ENCODE measurements at places on chromosomes 5 and 9.

DNA sequence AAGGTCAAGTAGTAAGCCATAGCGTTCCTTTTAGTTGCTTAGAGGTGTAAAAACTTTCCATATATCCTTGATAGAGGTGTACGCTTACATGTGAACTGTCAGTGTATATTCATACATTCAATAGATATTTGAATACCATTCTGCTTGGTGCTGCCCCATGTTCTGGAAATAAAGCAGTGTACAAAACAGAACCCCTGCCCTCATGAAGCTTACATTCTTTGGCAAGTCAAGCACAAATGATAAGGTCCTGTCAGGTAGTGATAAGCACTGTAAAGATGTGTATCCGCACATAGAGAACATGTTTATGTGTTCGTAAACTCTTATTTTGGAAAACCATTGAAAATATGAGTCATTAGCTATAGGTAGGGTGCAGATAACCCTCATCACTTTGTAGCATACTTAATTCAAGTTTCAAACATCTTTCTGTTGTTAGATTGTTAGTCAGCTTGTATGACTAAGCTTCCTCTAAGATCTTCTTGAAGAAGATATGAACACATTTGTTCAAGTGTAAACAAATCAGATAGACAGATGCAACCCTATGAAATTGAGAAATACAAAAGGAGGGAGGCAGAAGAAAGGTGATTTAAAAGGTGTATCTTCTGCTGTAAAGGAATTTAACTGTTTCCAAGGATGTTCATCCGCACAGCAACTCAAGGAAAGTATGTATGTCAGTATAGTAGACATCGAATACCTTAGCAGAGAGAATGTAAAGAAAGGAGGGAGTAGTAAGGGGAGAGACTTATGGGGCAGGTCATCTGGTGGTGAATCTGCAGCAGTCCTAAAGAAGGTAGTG lies 1.6 kb downstream of the GTF3C4 start:
- DNase-seq: no peak

GRCh38 chr5:125525356-125525755 lies 778.9 kb upstream of the ZNF608 start:
- no peak for DNase-seq

DNA sequence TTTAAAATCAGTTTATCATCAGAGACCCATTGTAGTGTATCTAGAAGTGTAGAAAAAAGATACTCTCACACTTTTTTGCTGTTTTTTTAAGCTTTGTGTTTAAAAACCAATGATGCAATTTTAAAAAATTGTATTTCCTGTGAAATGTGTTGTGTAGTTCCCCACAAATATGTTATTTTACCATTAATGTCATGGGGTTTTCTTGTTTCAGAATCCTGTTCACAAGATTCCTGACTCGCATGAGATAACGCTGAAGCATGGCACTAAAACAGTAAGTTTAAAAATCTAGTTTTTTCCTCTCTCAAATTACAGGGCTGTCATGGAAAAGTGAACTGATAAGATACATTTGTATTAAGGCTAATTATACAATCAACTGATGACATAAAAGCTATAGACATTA lies 58.6 kb downstream of the WDR70 start:
- DNase-seq: no peak

- no peak for DNase-seq
Observed at GRCh38 chr5:177966009-177966838, 29.8 kb downstream of the PROP1 start.

DNA sequence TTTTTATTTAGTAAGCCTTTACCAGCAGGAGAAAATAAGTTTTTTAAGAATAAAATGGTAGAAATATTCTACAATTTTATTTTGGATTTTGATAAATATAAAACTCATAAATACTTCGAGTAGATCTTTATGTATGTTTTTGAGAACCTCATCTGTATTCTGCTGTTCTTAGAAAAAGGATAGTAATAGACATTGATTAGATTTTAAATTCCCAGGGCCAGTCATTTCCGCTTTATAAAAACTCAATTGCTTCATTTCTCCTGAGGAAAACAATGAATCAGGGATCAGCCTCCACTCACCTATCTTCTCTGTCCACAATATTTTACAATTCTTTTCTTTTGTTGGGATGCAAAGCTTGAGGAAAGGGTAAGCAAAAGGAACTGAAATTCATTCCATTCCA lies 1983.5 kb upstream of the C9orf72 start:
- DNase-seq: no peak

DNA sequence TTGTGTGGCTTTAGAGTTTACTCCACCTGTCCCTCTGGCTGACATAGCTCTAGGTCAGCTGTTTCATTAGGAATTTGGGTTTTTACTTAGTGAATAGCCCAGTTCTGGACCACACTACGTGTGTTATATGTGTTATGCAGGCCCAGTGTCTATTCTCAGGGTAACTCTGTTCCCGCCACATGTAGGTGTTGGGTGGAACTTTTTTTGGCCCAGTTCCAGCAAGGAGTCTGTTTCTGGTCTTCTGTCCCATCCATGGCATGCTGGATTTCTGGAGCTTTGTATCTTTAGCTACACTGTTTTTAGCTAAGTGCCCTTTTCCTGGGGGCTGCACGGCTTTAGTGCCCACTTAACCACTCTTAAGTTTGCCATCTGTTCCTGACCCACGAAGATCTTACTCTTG lies 15.5 kb downstream of the RMI1 start:
- DNase-seq: no peak

DNA sequence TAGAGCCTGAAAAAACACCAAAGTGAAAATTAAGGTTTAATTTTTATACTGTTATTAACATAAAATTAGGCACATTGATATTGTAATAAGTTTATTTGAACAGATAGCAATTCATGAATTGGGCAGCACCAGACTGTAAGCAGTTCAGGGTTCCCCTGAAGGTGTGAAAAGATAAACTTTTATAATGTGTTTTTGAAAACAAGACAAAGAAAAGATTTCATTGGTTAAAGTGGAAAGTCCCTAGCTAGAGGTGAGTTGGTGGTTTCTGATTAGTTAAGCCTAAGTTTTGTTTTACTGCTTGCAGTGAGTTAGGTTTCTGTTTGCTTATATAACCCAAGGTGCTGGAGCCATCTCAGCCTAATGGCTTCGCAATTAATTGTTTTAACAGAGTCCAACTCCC lies 96.5 kb upstream of the RPS23 start:
- no peak for DNase-seq

DNA sequence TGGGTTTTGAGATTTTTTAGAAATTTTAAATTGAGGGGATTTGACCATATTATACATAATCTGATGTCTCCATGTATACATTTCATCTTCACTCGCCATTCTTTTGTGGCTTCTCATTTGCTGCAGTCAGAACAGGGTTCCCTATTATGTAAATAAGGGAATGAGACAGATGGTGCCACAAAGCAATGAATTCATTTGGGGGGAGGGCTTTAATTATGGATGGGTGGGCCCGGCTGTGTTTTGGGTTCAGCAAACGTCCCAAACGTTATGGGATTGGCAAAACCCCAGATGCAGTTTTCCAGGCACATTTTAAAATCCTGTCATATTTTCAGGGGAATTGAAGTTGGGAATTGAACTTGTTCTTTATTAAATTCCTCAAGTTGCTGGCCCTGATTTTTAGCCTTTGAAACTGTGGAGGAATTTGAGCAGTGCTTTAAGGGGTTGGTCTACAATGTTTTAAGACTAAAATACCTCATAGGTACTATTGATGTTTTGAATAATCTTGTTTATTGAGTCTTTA lies 558.5 kb upstream of the ZNF462 start:
- no peak for DNase-seq

GRCh38 chr5:127699416-127699815 lies 3.8 kb upstream of the CCDC192 start:
- DNase-seq: no peak

DNA sequence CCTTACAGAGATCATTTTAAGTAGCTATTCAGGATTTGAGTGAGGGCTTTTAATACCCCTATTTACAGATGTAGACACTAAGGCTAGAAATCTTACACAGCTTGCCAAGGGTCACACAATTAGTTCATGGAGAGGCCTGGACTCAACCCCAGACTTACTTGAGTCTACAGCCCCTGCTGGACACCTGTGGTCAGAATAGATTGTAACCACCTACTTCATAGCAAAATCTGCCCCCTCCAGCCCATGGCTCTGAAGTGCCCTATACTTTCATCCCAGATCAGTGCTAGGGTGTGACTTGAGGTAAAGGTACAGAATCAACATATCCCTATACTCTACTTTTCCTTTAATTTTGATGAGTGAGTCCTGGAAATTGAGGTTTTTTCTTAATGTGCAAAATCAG lies 291.3 kb downstream of the ADGRV1 start:
- no peak for DNase-seq

DNA sequence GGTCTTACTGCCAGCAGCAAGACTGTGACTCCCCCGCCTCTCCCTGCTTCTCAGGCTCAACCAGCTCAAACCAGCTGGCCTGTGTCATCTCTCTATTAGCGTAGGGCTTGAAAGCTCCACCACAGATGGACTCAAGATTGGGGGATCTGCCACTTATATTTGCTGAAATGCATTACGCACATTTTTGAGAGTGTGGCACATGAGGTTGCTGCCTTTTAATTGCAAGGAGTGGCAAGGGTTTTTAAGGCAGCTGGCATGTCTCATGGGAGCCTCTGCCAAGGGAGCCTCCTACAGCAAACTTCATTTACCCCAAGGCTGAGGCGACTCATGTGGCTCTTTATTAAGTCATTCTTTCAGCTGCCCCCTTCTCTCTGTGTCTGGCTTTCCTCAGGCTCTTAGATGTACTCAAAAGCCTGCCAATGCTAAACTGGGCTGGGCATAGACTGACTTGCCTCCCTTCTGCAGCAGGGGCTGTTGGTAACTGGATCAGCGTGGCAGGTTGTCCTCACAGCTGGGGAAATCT lies 219.3 kb downstream of the SMARCA2 start:
- DNase-seq: no peak

DNA sequence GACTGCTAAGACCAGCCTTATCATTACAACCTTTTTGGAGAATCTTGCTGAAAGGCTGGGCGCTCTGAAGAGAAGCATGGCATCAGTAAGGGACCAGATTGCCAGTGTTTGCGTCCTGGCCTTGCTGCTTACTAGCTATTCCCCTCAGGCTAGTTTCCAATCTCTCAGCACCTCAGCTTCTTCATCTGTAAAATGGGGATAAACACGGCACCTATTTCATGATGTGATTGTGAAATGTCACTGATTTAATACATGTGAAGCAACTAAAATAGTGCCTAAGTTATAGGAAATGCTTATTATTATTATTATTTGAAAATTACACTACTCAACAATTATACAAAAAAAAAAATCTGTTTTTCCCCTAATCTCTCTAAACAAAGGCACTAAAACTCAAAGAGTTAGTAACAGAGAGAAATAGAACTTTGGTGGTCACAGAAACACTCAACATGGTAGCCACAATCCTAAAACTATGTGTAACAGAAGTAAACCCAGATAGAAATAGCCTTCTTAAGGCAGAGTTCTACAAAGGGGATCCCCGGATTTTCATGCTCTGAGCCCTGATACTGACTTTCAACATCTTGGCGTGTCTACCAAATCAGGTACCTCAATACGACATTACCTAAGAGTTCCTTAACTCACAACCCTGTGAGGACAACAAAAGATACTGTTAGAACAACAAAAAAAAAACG lies 62.0 kb downstream of the ENC1 start:
- DNase-seq: no peak

GRCh38 chr9:133938753-133939152 lies 53.4 kb downstream of the VAV2 start:
- DNase-seq: no peak

- DNase-seq: no peak
Observed at GRCh38 chr9:134830126-134830525, 50.5 kb upstream of the FCN2 start.

GRCh38 chr9:134547161-134548100 lies 94.2 kb upstream of the COL5A1 start:
- no peak for DNase-seq

- DNase-seq: no peak
Observed at GRCh38 chr5:51860532-51861018, 477.3 kb downstream of the ISL1 start.

DNA sequence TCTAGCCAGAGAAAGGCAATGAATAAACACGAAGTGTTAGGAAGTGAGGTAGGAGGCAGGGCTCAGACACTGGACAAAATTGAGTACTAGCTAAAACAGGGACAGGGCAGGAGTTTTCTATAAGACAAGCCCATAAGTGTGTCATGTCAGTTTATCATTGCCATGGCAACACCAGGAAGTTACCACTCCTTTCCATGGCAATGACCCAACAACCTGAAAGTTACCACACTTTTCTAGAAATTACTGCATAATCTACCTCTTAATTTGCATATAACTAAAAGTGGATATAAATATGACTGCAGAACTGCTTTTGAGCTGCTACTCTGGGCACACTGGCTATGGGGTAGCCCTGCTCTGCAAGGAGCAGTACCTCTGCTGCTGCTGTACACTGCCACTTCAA lies 442.5 kb upstream of the COX7C start:
- DNase-seq: no peak

GRCh38 chr9:110650991-110651411 lies 17.6 kb upstream of the MUSK start:
- DNase-seq: no peak

DNA sequence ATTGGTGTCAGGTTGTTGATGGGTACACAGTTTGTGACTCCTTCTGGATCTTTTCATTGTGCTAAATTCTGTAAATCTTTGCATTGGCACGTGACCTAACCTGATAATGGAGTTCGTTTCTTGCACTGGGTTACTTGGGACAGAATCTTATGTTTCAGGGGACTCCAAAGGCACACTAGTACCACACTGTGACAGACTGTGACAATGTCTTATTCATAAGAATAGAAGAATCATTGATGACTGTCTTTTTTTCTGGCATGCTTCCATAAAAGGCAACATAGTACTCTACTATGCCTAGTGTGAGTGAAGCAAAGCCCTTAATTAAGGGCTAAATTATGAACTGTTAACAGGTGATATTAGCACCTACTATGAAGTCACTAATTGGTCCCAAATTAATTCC lies 35.4 kb upstream of the RICTOR start:
- DNase-seq: no peak

DNA sequence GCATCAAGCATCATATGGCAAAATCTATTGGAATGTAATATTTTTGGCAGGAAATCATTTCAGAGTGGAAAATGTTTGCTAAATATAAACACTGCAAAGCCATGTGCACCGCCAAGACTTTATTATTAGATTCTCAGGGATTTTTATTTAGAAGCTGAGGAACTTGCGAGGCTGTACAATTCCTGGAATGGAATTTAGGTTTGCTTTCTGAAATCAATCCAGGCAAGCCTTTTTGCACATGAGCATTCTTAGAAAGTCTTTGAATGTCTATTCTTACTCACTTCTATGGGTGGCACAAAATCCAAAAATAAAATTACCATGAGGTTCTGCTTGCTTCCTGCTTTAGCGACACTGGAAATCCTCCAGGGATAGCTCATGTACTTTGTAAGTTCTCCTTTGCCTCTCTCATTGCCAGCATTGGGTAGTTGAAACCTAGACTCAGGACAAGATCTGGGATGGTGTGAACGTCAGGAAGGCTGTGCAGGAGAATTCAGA lies 71.5 kb upstream of the PALM2AKAP2 start:
- DNase-seq: no peak

DNA sequence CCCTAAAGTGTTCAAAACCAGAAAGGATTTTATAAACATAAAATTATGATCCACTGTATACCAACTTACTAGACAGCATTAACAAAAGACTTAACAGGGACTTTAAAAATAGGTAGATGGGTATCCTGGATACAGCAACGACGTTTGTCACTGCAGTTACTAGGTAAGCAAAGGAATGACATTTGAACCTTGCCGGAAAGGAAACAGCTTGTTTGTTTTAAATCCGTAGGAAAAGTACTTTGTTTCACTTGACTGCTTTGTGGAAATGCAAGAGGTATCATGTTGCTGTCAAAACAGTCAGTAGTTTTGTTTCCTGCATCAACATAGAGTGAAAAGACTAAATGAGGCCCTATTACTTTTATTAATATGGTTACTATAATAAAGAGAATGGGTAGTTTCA lies 122.9 kb downstream of the CDC42SE2 start:
- DNase-seq: no peak

Measured in stimulated activated CD8-positive, alpha-beta memory T cell treated with anti-CD3 and anti-CD28 coated beads, Interleukin-4, amount 100 ng/mL, for 24 hours (primary cell).